Stomach (tissue), 19 donors: ENCODE measurements at places on chromosomes 2 and 18. TPM values are rescaled to one million over a fixed set of nuclear protein-coding genes. Genes with fewer than 3 reads are reported as not detected.

Gene TUBA3E
- polyA plus RNA-seq: not detected

- no peaks in the 10 kb centered on the region for H3K27me3 ChIP-seq
- no peak overlapping the region for H3K27ac ChIP-seq
- no peak overlapping the region for H3K4me3 ChIP-seq
- no peaks in the 10 kb centered on the region for H3K36me3 ChIP-seq
- H3K4me1 ChIP-seq: no peaks in the 10 kb centered on the region
Observed at GRCh38 chr2:110828330-110828729, 96.0 kb downstream of the ACOXL start.

GRCh38 chr2:100643906-100644501, 81.2 kb downstream of the PDCL3 start:
- H3K36me3 ChIP-seq: no peaks in the 10 kb centered on the region
- H3K27me3 ChIP-seq: no peaks in the 10 kb centered on the region
- no peak overlapping the region for H3K4me3 ChIP-seq
- DNase-seq: peak; percentile 19
- no peaks in the 10 kb centered on the region for H3K4me1 ChIP-seq

DNA sequence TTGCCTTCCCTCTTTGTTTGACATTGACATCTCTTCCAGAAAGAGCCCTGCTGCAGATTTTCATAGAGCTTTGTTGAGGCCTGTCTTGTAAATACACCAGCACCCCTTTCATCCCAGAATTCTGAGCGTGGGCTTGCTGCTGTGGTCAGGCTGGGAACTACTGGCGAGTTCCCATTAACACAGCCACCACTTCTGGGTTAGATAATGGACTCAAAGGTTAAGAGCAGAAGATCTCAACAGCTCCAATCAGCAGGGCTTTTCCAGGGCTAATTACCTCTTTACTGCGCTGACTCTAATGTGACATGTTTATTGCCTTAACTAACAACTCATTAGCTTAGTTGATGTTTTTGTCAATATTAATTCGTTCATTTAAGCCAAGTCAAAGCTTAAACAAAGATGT, 235.9 kb upstream of the BOD1L2 start:
- no peaks in the 10 kb centered on the region for H3K27me3 ChIP-seq
- no peaks in the 10 kb centered on the region for H3K4me1 ChIP-seq
- DNase-seq: peak; percentile 44
- no peak overlapping the region for H3K27ac ChIP-seq
- no peak overlapping the region for H3K4me3 ChIP-seq

DNA sequence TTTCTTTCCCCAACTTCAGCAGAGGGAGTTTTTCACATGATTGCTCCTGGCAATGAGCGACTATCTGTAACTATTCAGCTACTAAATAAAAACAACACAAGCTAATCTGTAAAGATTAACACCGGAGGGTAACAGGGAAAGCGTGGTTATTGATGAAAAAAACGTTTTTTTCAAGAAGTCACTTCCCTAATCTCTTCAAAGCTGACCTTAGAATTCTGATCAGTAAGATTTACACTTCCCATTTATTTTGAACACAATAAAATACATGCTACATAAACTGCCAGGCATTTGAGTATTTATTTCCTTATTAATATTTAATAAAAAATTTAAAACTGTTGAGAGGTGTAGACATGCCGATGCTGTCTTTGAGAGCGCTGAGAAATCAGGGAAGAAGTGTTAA, 207.4 kb upstream of the HDAC4 start:
- H3K27me3 ChIP-seq: no peaks in the 10 kb centered on the region
- no peaks in the 10 kb centered on the region for H3K36me3 ChIP-seq
- peaks cover 6% of the 10 kb centered on the region for H3K4me1 ChIP-seq

DNA sequence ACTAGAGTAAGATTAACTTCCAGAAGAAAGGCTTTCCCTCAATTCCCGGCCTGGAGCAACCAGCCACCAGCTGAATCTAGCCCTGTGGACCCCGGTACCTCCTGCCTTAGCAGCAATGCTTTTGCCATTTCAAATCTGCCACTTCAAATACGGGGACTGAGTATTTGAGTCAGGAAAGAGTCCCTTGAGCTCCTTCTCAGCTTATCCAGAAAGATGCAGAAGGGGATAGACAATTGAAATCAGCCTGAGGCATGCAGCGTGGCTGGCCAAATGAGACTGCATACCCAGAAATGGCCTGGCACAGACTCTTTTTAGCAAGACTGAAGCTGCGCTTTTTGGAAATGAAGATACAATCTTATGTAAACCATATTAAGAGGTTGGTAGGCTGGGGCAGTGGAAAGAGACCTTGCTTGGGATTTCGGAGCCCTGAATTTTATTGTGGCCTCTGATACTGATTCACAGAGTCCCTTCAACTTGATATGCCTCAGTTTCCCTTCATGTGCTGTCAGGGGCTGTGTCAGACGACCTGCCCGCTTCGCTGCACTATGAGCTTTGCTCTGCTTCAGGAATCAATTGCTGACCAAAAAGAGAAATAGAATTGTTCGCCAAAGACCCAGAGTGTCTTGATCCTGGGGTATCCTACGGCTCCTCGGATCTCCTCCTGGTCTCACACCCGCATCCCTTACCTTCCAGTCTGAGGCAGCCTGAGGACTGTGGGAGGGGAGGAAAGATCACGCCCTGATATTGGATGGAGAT, 1.0 kb downstream of the MATN3 start:
- peaks cover 28% of the 10 kb centered on the region for H3K27me3 ChIP-seq
- H3K4me3 ChIP-seq: no peak overlapping the region
- no peak overlapping the region for H3K27ac ChIP-seq
- peaks cover 17% of the 10 kb centered on the region for H3K4me1 ChIP-seq
- H3K36me3 ChIP-seq: no peaks in the 10 kb centered on the region
- no peak for DNase-seq

DNA sequence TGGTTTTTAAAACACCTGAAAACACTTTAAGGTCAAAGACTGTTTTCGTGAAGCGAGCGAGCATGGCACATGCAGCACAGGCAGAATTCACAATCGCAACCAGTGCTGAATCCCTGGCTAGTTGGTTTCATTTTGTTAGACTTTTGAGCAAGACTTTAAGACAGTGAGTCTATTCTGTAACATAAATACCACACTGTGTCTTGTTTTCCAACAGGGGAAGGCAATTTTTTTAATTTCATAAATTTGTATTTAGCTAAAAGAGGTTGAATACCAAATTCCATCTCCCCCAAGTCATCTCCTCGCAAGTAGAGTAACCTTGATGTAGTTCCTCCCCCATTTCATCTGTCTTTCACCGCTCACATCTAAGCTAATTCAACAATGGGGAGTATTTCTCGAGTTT, 1.4 kb downstream of the CERKL start:
- no peaks in the 10 kb centered on the region for H3K27me3 ChIP-seq
- H3K4me1 ChIP-seq: no peaks in the 10 kb centered on the region
- H3K27ac ChIP-seq: no peak overlapping the region
- DNase-seq: no peak
- no peaks in the 10 kb centered on the region for H3K36me3 ChIP-seq

Gene ADAM23
- polyA plus RNA-seq: 1.4 TPM

GRCh38 chr2:122072666-122073065, 317.2 kb downstream of the TSN start:
- H3K27ac ChIP-seq: no peak overlapping the region
- no peak overlapping the region for H3K4me3 ChIP-seq
- no peak for DNase-seq

GRCh38 chr2:237472187-237472712, 14.8 kb upstream of the MLPH start:
- H3K4me3 ChIP-seq: no peak overlapping the region
- H3K27me3 ChIP-seq: no peaks in the 10 kb centered on the region
- no peak for DNase-seq
- no peaks in the 10 kb centered on the region for H3K36me3 ChIP-seq
- no peak overlapping the region for H3K27ac ChIP-seq

Gene GAL3ST2
- not detected for polyA plus RNA-seq

DNA sequence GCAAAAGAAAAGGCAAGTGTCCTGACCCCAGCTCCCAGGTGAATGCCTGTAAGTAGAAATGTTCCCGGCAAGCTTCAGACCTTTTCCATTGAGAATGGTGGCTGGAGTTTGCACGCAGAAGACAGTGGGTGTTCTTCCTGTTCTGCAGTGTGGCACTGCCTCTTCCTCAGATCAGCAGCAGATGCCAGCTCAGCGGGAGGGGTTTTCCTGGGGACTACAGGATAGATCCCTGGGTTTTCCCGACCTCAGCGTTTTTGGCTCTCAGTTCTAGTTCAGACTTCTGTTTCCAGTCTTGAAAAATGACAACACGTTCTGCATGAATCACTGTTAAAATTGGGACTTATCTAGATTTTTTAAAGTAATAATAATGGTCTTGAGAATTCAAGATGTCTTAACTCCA, 39.2 kb downstream of the GRHL1 start:
- H3K4me1 ChIP-seq: no peaks in the 10 kb centered on the region
- H3K27ac ChIP-seq: no peak overlapping the region

Gene OST4
- polyA plus RNA-seq: 506 TPM

DNA sequence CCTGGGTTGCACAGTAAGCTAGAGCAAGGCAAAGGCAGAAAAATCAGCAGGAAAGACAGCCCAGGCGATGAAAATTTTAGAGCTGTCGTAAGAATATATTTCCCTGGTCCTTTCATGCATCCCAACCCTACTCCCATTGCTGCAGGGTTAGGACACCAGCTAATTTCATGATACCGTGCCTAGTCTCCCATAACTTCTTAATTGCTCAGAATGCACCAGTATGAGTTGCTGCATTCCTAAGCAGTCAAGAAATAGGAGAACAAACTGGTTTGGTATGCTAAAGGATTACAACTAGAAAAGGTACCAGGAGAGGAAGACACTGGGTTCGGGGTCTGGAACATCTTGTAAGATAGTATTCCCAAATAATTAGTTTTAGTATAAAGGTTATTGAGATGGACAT, 269.4 kb upstream of the NRXN1 start:
- no peaks in the 10 kb centered on the region for H3K27me3 ChIP-seq
- H3K4me1 ChIP-seq: no peaks in the 10 kb centered on the region
- no peak overlapping the region for H3K27ac ChIP-seq
- no peak overlapping the region for H3K4me3 ChIP-seq

DNA sequence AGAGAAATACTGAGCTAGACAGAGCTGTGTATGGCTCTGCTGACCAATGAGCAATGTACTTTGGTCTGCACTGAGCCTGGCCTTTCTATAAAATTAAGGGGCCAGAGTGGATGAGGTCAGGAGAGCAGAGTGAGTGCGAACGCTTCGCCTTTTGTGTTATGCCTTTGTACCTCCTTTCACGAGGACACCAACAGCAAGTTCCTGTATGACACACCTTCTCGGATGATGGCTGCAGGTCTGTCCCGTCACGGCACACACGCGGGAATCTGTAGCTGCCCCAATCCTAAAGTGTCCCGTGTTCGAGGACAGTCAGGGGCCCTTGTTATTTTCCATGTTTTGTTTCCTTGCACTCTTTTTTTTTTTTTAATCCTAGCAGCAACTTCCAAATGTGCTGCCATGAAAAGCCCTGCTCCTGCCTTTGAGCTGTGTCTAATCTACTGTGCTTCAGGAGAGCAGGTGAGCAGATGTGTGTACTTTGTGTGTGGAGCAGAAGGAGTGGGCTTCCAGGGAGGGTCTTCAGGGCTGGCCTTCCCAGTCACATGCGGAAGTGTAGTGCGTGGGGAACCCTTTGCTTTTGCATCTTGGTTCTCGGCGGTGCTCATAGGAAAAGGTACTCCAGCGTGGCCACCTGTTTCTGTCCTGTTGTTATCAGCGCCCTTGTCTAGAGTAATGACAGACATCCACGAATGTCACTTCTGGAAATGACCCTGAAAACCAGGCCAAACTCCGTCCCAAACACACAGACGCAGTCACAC, 213.2 kb downstream of the NDUFA10 start:
- no peak overlapping the region for H3K4me3 ChIP-seq
- no peak overlapping the region for H3K27ac ChIP-seq
- DNase-seq: no peak
- H3K36me3 ChIP-seq: no peaks in the 10 kb centered on the region

DNA sequence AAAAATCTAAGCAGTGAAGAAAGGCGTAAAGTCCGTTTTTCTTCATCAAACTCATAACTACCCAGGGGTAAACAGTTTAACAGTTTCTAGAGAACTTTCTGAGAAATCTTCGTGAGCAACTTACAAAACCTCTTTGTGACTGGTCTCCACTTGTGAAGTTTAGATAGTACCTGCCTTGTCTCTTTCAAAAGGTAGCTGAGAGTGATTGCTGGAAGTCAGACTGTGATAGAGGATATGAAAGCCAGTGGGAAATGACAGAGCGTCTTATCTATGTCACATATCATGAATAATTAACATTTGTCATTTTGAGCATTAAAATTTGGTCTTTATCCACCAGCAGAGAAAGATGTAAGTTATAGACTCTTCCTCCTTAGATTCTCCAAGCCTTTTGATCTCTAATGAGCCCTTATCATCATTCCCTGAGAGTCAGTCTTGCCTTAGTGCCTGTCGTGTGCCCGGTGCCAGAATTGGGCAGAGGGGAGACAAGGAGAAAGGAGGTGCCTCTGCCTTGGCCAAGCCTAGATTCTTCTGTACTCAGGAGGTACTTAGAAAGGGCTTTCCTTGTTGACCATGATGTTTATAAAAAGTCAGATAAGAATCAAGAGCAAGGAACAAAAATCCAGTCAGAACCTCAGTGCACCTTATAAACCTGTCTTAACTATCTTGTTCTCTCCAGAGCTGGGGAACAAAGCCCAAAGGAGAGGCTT, 205.1 kb upstream of the EPAS1 start:
- H3K4me3 ChIP-seq: no peak overlapping the region
- no peak overlapping the region for H3K27ac ChIP-seq
- H3K27me3 ChIP-seq: no peaks in the 10 kb centered on the region
- DNase-seq: no peak

GRCh38 chr18:63339920-63340484, 20.4 kb upstream of the BCL2 start:
- peak; percentile 57 for DNase-seq
- no peak overlapping the region for H3K27ac ChIP-seq
- peaks cover 96% of the 10 kb centered on the region for H3K36me3 ChIP-seq
- peaks cover 2% of the 10 kb centered on the region for H3K4me1 ChIP-seq

DNA sequence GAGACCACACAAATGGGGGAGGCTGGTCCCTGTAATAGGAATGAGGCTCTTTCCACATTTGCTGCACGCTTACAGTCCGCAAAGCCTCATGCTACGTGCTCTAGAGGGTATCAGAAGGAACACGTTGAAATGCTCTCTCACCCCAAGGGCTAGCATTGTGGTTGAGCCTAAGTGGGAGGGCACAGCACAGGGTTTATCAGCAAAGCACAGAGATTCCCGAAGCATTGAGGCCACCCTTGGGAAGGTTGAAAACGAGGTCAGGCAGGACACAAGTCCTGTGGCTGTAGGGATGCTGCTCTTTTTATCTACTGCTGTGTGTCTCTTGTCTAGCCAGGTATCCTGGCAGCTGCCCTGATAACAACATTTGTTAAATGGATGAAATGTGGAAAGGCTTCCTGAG, 378.3 kb downstream of the EN1 start:
- H3K4me1 ChIP-seq: no peaks in the 10 kb centered on the region
- H3K27me3 ChIP-seq: no peaks in the 10 kb centered on the region
- no peaks in the 10 kb centered on the region for H3K36me3 ChIP-seq
- H3K27ac ChIP-seq: no peak overlapping the region
- no peak for DNase-seq

- no peak overlapping the region for H3K27ac ChIP-seq
- H3K27me3 ChIP-seq: no peaks in the 10 kb centered on the region
- H3K36me3 ChIP-seq: no peaks in the 10 kb centered on the region
- DNase-seq: no peak
- no peak overlapping the region for H3K4me3 ChIP-seq
Observed at GRCh38 chr2:200703127-200703925, 108.4 kb upstream of the BZW1 start.

Gene SRD5A2
- 0.03 TPM for polyA plus RNA-seq

Gene SERPINB11
- not detected for polyA plus RNA-seq

Gene HRH4
- not detected for polyA plus RNA-seq

Gene SPC25
- polyA plus RNA-seq: 2.6 TPM

Gene CNGA3
- polyA plus RNA-seq: 0.12 TPM
